Stimulated activated CD8-positive, alpha-beta memory T cell treated with anti-CD3 and anti-CD28 coated beads, Interleukin-7, amount 100 ng/mL, for 24 hours (primary cell): ENCODE measurements at places on chromosomes 6 and 20.

DNA sequence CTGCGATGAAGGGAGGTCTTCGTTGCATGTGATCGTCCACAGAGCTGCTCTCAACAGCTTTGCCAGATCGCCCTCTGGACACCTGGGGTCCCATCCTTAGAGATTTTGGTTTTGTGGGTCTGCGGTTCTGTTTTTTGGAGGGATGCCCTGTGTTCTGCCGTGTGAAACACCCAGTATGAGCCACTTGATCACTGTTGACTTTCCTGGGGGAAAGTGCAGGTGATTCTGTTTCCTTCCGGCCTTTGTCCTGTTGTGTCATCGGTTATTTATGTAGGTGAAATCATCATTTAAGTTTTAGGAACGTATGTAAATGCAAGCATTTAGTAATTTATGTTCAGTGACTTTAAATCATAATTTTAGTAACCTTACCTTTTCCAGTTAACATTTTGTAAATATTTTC is 56.4 kb upstream of the SLC22A1 start:
- no peak for DNase-seq

DNA sequence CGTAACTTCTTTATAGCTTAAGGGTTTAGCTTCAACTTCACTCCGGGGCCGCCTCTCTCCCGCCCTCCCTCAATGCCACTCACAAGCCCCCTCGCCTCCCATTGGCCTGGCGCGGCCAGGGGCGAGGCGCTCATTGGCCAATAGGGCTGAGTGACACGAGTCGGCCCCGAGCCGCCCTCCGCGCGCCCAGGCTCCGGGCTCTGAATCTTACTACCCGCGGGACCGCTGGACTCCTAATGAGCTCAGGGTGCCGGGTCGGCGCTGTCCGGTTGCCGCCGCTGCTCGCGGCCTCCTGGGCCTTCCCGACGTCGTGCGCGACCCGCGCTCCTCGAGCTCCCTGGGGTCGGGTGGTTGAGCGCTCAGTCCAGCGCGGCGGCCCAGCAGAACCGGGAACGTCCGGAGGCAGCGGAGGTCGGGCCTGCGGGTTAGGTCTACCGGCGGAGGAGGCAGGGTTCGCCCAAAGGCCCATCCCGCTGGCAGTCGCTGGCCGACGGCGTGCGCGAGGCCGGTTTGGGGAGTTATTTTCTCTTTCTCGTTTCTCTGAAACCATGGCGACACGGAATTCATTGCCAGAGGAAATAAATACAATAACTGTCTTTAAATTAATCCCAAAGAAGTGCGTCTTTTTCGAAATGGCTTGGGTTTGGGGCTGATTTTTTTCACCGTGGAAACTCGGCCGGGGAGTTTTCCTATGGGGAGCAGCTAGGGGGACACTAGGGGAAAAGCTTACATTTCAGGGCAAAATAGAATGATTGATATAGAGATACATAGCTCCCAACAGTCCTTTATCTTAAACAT is at the start of gene SIM1:
SIM1 (minus strand) TSS at position 19 of the 798 bp plus-strand sequence. CDS start 1,453 bp downstream, outside the sequence.
- DNase-seq: no peak

DNA sequence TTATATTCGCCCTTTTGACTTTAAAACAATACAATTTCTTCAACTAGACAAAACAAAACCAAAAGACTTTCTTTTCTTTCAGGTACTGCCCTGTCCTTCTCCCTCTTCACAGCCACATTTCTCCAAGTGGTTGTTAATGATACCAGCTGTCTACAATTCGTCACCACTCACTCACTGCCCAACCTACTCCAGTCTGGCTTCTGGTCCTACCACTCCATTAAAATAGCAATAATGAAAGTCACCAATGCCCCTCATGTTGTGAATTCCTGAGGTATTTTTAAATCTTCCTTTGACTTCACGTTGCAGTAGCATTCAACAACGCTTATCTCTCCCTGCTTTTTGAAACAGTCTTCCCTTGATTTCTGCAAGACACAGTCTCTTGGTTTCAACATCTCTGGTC is 11.6 kb upstream of the MAN1A1 start:
- no peak for DNase-seq

DNA sequence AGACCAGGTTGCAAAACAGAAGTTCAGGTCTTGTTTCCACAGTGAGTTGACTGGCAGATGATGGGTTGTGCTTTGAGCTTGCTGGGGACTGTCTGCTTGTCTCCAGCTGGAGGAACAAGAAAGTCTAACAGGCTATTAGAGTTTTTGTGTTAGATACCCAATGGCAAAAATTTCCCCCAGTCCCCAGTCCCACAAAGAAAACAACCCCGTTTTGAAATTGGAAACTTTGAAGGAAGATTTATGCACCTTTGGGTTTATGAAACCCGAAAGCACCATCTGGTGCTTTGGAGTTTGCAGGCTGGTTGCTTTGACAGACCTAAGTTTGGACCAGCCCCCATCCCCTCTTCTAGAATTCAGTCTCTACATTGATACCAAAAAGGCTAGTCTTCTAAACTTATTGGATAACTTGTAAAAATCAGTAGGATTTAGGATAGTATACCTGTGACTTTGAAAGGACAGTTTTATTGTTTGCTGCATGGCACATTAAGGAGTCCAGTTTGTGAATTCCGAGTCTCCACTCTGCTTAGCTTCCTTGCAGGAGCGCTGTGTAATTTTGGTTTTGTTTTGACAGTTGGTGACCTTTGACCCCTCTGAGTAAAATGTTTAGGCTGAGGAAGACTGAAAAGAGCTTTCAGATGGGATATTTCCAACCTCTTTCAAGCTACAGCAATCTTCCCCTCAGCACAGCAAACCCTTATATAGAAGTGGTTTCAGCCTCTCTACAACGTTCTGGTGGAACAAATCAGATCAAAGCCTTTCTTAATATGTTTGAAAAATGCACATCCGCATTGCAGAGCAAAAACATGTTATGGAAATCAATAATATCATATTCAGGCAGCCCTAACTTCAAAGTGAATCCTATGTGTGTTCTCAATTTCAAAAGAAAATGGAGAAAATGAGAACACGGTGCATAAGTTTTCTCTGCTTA is 25.5 kb upstream of the PRL start:
- DNase-seq: no peak

- no peak for DNase-seq
Observed at GRCh38 chr6:70412252-70413113, 825 bp upstream of the FAM135A start.

GRCh38 chr6:35376281-35376680 is 33.9 kb downstream of the PPARD start:
- no peak for DNase-seq

DNA sequence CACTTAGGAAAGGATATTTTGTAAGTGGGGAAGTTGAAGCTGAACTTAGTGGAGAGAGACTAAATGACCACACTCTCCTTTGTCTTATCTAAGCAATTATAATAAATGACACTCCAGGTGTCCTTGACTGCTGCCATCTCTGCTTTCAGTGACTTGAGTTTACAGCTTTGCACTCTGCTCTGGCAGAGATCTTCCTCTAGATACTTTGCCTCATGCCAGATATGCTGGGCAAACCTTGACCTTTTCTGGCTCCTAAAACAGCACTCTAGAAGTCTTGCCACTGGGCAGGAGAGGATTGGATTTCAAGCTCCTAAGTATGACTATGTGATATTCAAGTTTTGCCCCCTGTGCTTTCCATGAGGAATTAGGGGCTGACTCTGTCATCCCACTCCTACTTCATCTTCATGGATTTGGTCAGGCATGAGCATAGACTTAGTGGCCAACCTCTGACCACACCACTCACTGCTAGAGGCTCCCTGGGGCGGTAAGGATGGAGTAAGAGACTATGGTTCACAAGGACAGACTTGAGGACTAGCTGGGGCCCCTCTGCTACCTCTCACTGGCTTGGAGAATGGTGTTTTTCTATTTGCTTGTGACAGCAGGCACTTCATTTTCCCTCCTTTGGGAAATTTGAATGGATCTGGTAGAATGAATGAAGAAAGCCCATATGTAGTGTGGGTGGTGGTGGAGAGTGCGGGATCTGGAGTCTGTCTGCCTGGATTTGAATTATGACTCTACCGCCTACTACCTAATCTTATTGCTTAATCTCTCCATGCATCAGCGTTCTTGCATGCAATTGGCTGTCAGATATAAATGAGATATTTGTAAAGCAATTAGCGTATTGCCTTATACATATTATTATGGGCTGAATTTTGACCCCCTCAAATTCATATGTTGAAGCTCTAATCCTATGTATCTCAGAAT is 191.4 kb downstream of the REV3L start:
- no peak for DNase-seq

- DNase-seq: no peak
Observed at GRCh38 chr6:5453546-5453945, 192.2 kb downstream of the FARS2 start.
